Iris pigment epithelial cell (primary cell): ENCODE measurements at places on chromosomes 4 and X.

- DNase-seq, result no peak
Observed at GRCh38 chr4:13344216-13344615, 139.9 kb downstream of the RAB28 start.

GRCh38 chrX:39677978-39678791 is 419.6 kb downstream of the BCOR start:
- no peak for DNase-seq

DNA sequence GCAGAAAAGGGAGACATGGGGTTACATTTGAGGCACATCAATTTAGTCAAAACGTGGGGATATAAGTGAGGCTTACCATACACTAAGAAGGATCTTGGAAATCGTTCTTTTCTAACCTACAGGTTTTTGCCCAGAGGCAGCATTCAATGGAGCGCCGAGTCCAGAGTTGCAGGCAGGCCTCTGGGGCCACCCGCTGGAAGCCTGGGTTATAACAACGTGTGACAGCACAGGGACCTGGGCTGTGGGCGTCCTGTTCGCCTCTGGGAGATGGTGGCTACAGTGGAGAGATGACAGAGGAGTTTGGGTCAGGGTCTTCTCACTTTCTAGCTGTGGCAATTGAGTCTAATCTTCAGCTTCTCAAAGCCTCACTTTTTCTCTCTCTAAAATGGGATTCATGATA is 53.9 kb downstream of the ENPP6 start:
- peak; percentile 21 for DNase-seq

GRCh38 chrX:41946989-41947612 is 23.7 kb upstream of the CASK start:
- DNase-seq, result no peak

- DNase-seq, result no peak
Observed at GRCh38 chr4:98571161-98571786, 87.1 kb downstream of the TSPAN5 start.

GRCh38 chr4:98976716-98977115 is 18.8 kb upstream of the METAP1 start:
- peak; percentile 71 for DNase-seq

DNA sequence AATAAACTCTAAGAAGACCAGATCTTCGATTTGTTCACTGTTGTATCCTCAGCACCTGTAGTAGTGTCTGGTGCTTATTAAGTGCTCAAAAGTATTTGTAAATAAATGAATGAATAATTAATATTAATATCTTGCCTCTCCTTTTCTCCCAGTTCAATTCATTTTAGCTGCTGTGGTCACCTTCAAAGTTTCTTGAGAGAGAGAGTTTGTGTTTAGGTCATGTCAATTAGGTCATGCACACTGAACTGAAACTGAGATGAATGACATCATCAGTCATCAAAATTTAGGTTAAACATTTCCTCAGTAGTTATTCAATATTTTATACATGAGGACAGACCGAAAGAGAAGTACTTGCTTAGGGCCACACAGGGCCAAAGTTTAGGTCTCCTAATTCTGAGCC is 73.5 kb downstream of the ANXA3 start:
- DNase-seq, result no peak
